Pericardium fibroblast (primary cell): ENCODE measurements at places on chromosomes 7 and 10. TPM values are rescaled to one million over a fixed set of nuclear protein-coding genes. Genes with fewer than 3 reads are reported as not detected.

RSPH10B gene
- total RNA-seq: not detected in 2 replicates

ZNF804B gene
- total RNA-seq: not detected in 2 replicates

VGF gene
- 0.51 TPM in 1 of 2 replicates, not detected in the other for total RNA-seq

PTF1A gene
- total RNA-seq: not detected in 2 replicates

TSPAN12 gene
- 0.51 and 5.5 TPM in 2 replicates for total RNA-seq

ZP3 gene
- 1.4 and 6.5 TPM in 2 replicates for total RNA-seq

SAP25 gene
- total RNA-seq: 0.93 and 2.4 TPM in 2 replicates

DENND11 gene
- 2.4 and 2.6 TPM in 2 replicates for total RNA-seq

KIAA1549 gene
- 0.82 and 3.9 TPM in 2 replicates for total RNA-seq

ELFN1 gene
- total RNA-seq: 0.93 and 2.0 TPM in 2 replicates

C10orf67 gene
- not detected in 2 replicates for total RNA-seq

SKIDA1 gene
- 1.4 and 4.0 TPM in 2 replicates for total RNA-seq

PAPOLB gene
- total RNA-seq: 0.12 TPM in 1 of 2 replicates, not detected in the other

SYCE1 gene
- 1.5 TPM in 1 of 2 replicates, not detected in the other for total RNA-seq

TEX47 gene
- total RNA-seq: not detected in 2 replicates

FGL2 gene
- total RNA-seq: 1.4 and 2.3 TPM in 2 replicates

OAT gene
- total RNA-seq: 116 and 159 TPM in 2 replicates

CYP3A7 gene
- 1.0 TPM in 1 of 2 replicates, not detected in the other for total RNA-seq

SLC26A4 gene
- total RNA-seq: 0.12 and 0.17 TPM in 2 replicates

CYP2C19 gene
- not detected in 2 replicates for total RNA-seq

GPNMB gene
- 135 and 182 TPM in 2 replicates for total RNA-seq

CPA2 gene
- total RNA-seq: not detected in 2 replicates

NPSR1 gene
- not detected in 2 replicates for total RNA-seq

PPP1R17 gene
- not detected in 2 replicates for total RNA-seq

ZNF32 gene
- total RNA-seq: 36.1 and 46.3 TPM in 2 replicates

HABP2 gene
- total RNA-seq: not detected in 2 replicates

INA gene
- 0.09 and 0.12 TPM in 2 replicates for total RNA-seq

OR2F2 gene
- not detected in 2 replicates for total RNA-seq

GCK gene
- 0.17 and 1.9 TPM in 2 replicates for total RNA-seq

SFRP5 gene
- 0.09 and 0.58 TPM in 2 replicates for total RNA-seq

CYP17A1 gene
- not detected in 2 replicates for total RNA-seq

BBS9 gene
- total RNA-seq: 12.7 and 16.9 TPM in 2 replicates
